ENCODE measurements at places on chromosomes 5 and 9.

GRCh38 chr5:140117523-140117922, 3.6 kb downstream of the PURA start:
- no peak for DNase-seq

- DNase-seq, result no peak
Measured at GRCh38 chr9:91045041-91045440, 243.4 kb downstream of the SYK start.

GRCh38 chr9:22107202-22108045, 98.3 kb upstream of the CDKN2B start:
- DNase-seq, result no peak

- no peak for DNase-seq
Measured at GRCh38 chr5:149135536-149136201, 5.6 kb upstream of the ABLIM3 start.

DNA sequence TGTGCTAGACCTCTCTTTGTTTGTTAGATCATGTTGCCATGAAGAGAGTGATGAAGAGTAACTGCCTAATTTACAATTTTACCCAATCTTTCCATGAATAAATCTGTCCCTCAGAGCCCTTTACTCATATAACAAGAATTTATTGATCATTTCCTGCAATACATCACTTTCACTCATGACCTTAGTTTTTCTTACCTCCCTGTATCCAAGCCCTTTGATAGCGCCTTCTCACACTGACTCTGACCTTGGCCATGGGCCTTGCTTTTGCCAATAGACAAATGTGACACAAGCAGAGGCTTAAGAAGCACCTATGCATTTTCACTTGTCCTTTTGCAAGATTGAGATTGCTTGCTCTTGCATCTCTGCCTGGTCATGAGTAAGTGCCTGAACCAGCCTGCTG, 288.1 kb downstream of the NNT start:
- DNase-seq, result no peak

DNA sequence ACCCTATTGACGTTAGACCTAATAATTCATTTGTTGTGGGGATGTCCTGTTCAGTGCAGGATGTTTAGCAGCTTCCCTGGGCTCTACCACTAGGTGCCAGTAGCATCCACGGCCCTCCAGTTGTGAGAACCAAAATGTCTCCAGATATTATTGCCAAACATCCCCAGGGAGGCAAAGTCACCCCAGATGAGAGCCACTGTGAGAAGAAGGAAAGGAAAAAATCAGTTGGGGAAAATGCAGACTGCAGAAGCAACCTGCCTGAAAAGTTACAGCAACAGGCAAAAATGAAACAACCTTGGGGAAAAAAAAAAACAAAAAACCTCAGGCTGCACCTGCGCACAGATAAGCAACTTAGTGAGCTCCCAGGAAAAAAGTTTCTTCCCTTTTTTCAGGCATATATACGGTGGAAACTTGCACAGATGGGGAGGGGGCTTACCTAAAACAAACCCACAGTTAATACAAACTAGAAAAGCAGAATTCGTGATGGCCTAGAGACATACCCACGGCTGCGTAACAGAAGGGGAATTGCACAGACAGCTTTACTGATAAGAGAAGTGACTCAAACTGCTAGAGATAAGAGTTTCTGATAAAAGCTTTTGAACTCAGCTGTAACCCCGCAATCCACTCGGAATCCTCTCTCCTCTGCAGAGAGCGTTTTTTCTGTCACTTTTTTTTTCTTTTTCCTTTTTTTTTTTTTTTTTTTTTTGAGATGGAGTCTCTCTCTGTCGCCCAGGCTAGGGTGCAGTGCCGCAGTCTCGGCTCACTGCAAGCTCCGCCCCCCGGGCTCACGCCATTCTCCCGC, 29.8 kb upstream of the FBP1 start:
- peak; percentile 33 for DNase-seq

GRCh38 chr5:110665184-110665726, 61.2 kb downstream of the TMEM232 start:
- no peak for DNase-seq

GRCh38 chr9:69089491-69089890, 53.9 kb downstream of the FXN start:
- DNase-seq, result no peak

- DNase-seq, result no peak
Measured at GRCh38 chr5:175816348-175816747, 55.0 kb upstream of the CPLX2 start.

DNA sequence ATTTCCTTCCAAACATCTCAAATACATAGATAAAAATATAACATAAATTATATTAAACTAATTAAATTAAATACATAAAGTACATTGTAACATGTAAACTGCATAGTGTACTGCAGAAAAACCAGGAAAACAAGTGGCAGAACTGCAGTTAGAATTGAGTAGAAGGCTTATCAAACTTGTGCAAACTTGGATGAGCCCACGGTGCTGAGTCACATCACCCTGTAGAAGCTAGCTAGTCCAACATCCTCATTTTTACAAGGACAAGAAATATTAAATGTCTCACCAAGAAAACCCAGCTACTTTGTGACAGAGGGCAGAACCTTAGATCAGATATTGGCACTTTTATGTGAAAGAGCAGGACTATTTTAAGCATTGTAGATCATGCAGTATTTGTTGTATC, 807.9 kb upstream of the NUDT12 start:
- no peak for DNase-seq

DNA sequence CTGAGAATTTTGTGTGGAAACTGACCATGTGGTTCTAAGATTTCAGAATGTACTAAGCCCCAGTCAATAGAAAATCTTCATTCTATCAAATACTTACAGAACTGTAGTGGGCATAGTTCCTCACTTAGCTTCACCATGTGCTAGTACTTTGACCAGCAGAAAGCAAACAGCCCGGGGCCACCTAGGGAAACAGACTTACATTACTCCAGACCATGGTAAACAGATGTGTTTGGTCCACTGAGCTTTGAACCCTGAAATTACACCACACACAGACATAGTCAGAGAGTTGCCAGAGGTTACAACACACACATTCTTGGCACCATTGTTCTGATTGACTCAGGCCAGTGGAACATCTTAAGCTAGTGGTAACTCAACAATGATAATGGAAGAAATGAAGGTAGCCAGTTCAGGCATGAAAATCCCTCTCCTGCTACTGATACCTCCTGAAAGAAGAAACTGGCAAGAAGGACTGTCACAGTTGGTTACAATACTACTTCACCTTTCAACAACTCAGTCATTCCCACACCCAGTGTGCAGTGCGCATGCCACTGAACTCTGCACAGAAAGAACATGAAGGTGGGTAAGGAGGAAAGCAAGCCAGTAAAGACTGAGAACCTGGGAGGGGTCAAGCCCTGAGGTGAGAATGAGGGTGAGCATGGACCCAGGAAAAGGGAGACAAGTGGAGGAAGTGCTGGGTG, 18.7 kb upstream of the LECT2 start:
- DNase-seq, result no peak

DNA sequence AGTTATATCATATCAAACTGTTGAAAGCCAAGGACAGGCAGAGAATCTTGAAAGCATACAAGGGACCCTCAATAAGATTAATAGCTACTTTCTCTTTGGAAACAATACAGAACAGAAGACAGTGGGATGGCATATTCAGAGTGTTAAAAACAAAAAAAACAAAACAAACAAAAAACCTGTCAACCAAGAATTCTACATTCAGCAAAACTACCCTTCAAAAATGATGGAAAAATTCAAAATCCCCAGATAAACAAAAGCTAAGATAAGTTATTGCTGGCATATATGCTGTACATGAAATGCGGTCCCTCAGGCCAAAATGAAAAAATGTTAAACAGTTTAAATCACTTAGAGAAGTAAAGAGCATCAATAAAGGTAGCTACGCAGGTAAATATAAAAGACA, 425.1 kb downstream of the ACTL7B start:
- DNase-seq, result no peak

GRCh38 chr5:102069974-102070373, 226.1 kb downstream of the SLCO4C1 start:
- no peak for DNase-seq

- DNase-seq, result peak; percentile 84
Measured at GRCh38 chr5:141320225-141321169, at the start of gene TAF7. Gene TAF7 (minus strand): TSS chr5:141320784. CDS start chr5:141320044, 740 bp downstream.

All from NCI-H1694 (cell line).